ENCODE measurements at places on chromosomes 5 and 9.

DNA sequence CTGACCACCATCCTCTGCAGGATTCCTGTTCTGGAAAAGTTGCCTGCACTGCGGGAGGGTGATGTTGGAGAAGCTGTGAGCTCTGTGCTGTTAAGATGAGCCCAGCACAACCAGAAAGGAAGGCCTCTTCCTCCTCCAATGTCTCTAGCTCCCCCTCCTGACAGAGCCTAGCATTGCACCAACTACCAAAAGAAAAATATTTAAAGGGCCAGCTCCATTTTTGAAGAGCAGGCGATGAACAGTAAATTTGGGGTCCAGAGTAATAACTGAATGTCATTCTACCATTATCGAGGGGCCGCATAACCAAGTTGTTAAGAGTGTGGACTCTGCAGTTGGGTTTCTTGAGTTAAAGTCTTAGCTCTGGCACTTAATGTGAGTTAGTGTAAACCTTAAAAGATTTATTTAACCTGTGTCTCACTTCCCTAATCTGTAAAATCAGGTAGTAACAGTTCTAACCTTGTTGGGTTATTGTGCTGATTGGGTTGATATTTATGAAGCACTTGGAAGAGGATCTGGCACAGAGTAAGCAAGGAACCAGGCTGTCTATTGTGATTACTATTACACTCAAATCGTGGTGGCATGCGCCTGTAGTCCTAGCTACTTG is 3.9 kb downstream of the TEX53 start:
- peak; percentile 67 for DNase-seq

GRCh38 chr5:6432206-6432605 is 16.5 kb upstream of the UBE2QL1 start:
- no peak for DNase-seq

DNA sequence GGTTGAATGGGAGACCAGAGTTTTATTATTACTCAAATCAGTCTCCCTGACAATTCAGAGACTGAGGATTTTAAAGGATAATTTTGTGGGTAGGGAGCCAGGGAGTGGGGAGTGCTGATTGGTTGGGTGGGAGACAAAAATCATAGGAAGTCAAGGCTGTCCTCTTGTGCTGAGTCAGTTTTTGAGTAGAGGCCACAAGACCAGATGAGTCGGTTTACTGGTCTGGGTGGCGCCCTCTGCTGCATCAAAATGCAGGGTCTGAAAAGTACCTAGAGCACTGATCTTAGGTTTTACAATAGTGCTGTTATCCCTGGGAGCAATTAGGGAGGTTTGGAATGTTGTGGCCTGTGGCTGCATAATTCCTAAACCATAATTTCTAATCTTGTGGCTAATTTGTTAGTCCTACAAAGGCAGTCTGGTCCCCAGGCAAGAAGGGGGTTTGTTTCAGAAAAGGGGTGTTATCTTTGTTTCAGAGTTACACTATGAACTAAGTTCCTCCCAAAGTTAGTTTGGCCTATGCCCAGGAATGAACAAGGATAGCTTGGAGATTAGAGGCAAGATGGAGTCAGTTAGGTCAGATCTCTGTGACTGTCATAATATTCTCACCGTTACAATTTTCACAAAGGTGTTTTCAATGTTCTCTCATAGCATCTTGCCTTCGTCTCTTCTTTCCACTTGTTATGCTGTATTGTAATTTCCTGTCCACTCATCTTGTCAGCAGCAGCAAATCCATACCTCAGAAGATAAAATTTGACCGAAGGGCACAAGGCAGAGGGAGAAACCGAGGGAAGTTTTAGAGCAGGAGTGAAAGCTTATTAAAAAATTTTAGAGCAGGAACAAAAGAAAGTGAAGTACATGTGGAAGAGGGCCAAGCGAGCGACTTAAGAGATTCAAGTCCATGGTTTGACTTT is 59.2 kb upstream of the CLINT1 start:
- DNase-seq = peak; percentile 86

GRCh38 chr9:99307851-99308250 is 85.8 kb downstream of the SEC61B start:
- DNase-seq = no peak

GRCh38 chr5:14415698-14416074 is 165.9 kb upstream of the OTULINL start:
- no peak for DNase-seq

- DNase-seq = no peak
Measured at GRCh38 chr5:83095957-83096539, 18.7 kb downstream of the XRCC4 start.

DNA sequence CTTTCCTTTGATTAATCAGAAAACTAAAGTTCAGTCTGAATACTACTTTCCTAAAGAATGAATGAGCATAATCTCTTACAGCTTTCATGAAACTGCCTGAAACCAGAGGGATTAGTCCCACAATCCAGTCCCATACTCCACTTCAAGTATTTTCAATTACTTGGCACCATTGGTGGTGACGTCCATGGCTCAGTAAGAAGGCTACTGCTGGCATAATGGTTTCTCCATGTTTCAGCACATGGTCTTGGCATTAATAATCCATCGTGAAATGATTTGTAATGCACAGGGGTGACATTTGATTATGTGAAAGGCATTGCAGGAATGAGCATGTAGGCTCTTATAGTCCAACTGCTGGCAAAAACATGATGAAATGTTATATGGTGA is 23.4 kb downstream of the LIX1 start:
- no peak for DNase-seq

GRCh38 chr9:27183701-27184100 is 74.7 kb downstream of the TEK start:
- DNase-seq = no peak

DNA sequence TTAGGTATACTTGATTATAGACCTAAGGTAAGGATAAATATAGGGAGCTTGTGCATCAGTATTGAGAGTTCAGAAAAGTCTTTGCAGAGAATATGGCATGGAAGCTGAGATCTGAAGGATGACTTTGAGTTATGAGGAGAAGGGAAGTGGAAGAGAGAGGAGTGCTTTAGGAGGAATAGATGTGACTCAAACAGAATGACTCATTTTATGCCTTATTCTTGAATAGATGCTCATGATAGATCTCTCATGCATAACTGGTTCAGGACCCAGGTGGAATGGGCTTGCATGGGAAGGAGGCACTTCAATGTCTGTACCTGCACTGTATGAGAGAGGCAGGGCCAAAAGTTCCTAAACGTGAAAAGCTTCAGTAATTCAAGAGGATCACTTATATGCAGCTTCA is 103.3 kb downstream of the CWC27 start:
- no peak for DNase-seq

DNA sequence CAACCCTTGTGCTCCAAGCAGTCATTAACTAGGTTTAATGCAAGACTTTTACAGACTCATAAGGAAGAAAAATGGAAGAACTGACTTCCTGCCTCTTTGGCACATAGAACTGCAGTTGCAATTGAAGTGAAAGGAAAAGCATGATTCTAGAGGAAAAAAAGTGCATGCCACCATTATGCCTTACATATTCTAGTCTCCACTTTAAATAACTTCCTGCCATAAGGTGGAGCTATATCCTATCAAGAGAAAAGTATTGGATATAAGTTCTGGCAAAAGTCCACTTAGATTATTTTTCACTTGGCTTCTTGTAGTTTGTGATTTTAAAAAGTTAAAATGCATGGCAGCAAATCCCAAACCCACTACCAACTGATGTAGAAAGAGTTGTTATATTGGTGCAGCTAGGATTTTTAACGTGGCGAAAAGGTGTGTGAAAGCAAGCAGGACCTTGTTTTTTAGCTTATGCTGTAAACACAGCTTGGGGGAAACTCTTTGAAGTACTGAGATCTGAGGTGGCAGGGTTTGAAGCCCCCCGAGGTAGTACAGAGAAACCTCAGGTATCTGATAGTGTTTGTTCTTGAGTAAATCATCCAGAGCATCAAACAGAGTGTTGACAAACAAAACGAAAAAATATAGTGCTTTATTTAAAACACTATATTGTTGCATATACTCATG is 117.9 kb downstream of the ANXA1 start:
- peak; percentile 20 for DNase-seq

GRCh38 chr9:114666851-114667250 is 9.2 kb upstream of the TEX53 start:
- no peak for DNase-seq

- DNase-seq = no peak
Measured at GRCh38 chr9:6843742-6844141, 86.0 kb downstream of the KDM4C start.

- no peak for DNase-seq
Measured at GRCh38 chr9:89601856-89602562, 2.8 kb upstream of the GADD45G start.

All from SK-N-MC (cell line).